ENCODE measurements at places on chromosomes 5 and 9.

DNA sequence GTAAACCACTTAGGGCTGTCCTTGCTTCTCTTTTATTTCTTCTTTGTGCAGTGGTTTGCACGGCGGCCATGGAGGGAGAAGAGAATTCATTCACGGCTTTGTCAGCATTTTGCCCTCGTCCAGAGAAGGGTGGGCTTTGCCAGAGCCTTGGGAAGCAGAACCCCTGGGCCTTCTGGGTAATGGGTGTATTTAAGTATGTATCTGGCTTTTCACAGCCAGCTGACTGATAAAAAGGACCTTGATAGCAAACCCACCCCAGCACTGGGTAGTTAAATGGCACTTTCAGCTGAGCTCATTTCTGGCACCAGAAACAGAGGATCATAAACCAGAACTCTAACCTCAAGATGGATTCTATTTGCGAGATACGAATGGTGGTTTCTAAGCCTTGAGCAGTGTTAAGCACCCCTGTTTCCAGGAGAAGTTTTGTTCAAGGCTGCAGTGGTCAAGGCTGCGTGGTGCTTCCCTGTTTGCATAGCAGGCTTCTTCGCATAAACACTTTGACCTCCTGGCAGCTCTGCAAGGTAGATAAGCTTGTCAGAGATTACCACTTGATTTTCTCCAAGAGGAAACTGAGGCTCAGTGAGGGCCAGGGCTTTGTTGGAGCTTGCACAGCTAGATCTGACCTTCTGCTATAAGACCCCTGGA, 441.6 kb upstream of the KLF4 start:
- no peak for DNase-seq

GRCh38 chr5:141532726-141533125, 43.8 kb downstream of the PCDHGC5 start:
- no peak for DNase-seq

GRCh38 chr5:86572825-86573517, 44.8 kb upstream of the COX7C start:
- no peak for DNase-seq

- DNase-seq: no peak
Measured at GRCh38 chr9:109831998-109832658, 52.1 kb downstream of the PALM2AKAP2 start.

DNA sequence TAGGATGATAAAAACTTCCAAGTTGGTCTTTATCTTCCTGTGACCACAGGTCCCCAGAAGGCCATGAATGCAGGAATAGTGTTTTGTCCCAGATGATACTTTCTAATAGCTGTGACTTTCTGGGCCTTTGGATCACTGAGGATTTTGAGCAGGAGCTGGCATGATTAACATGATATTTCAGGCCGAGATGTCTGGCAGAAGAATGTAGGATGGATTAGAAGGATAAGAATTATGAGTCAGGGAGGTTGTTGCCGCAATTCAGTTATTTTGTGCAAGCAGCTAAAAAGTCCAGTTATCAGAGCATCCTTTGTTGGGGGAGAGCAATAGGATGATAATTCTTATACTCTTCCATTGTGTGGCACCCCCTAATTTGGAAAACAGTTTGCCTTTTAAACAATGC, 189.7 kb downstream of the PSAT1 start:
- no peak for DNase-seq

DNA sequence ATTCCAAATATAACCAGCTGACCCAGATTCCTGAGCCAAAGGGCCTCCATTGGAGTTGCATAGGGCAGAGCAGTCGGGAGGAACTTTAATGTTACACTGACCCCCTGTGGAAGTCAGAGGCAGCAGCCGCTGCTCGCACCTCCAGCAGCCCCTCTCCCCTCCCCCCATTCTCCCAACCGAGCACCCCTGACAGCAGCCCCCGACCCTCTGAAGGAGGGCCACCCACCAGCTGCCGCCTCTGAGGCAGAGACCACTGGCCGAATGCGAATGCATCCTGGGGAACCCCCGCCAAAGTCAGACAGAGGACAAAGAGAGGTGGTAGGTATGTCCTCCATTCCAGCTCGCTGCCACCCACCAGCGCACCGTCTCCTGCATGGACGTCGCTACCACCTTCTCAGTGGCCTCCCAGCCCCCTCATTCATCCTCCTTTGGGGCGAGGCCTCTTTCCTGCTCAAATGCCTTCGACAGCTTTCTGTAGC, 231.0 kb downstream of the CDK5RAP2 start:
- no peak for DNase-seq

DNA sequence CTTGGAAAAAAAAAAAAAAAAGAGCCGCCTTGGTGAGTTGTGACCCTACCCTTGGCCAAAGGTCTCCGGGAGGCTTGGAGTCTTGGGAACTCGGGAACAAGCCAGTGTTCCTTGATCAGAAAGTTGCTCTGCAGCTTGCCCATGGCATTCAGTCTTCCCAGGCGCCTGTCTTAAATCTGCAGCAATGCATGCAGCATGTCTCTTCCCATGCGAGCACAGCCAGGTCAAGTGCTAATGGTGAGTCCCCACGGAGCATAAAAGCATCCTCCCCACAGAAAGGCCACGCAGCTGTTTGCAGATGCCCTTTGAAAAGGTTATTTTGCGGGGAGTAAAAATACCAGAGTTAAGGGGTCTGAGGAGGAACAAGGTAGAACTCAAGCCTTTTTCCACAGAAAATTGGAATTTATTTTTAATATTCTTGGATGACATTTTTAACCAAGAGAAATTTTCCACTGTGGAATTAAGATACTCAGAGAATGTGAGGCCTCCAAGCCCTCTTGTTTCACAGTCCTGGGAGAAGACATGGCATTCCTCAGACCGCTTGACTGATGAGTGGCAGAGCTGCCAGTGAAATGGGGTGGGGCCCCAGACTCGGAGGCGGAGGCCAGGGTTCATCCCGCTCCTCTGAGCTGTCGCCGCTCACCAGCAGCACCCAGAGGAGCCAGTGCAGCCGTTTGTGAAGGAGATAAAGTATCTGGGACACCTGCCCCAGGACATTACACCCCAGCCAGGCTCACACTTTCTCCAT, 81.6 kb downstream of the CYFIP2 start:
- no peak for DNase-seq

- DNase-seq: no peak
Measured at GRCh38 chr9:134413890-134414623, 87.8 kb downstream of the RXRA start.

GRCh38 chr5:142841511-142842265, 71.5 kb downstream of the ARHGAP26 start:
- DNase-seq: no peak

- no peak for DNase-seq
Measured at GRCh38 chr5:14895301-14895700, 23.7 kb upstream of the ANKH start.

DNA sequence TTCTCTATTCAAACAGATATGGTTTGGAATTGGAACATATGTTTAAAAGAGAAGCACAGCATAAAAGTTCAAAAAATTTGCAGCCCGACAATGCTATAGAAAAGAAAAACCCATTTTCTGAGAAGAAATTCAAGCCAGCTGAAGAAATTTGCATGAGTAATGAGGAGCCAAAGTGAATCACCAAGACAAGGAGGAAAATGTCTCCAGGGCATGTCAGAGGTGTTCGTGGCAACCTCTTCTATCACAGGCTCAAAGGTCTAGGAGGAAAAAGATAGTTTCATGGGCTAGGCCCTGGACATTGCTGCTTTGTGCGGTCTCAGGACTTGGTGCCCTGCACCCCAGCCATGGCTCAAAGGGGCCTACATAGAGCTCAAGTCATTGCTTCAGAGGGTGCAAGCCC, 134.8 kb upstream of the ADAMTS16 start:
- no peak for DNase-seq

DNA sequence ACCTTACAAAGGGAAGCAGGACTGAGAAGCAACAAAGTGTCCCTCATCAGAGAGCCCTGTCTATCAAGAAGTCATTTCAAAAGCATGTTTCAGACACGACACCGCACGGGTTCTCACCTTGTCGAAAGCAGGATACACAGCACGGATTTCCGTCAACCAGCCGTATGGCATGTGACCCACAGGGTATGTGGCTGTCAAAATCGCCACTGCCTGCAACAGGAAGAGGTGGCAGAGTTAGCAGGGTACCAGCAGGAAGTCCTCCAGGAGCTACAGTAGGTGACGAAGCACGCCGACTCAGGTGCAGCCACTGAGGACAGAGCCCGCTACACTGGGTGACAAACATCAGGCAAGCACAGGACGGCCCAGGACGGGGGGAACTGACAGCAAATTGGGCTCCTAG, 81.2 kb downstream of the OTULIN start:
- DNase-seq: no peak

GRCh38 chr5:43208658-43209057, 16.6 kb downstream of the NIM1K start:
- DNase-seq: no peak

DNA sequence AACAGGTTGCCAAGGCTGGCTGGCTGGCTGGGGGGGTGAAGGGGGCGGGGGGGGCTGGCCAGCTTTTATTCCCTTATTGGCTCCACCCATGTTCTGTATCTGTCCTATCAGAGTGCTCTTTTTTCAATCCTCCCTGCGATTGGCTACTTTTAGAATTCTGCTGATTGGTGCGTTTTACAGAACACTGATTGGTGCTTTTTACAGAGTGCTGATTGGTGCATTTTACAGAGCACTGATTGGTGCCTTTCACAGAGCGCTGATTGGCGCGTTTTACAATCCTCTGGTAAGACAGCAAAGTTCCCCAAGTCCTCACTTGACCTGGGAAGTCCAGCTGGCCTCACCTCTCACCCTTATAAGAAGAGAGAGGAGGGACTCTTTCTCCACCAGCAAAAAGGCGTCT, 175.9 kb downstream of the ERCC6L2 start:
- no peak for DNase-seq

DNA sequence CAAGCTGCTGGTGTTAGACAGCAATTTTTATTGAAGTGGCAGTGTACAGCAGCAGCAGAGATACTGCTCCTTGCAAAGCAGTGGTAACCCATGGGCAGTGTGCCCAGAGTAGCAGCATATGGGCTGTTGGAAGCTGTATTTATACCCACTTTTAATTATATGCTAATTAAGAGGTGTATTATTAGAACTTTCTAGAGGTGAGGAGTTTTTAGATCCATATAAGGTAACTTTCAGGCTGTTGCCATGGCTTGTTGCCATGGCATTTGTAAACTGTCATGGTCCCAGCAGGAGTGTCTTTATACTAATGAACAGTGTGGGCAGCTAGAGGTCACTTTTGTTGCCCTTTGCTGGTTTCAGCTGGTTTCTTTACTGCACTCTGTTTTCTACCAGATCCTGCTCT, 3.7 kb upstream of the PJA2 start:
- DNase-seq: no peak

GRCh38 chr5:88555674-88556073, 287.0 kb upstream of the TMEM161B start:
- no peak for DNase-seq

- DNase-seq: no peak
Measured at GRCh38 chr9:70493029-70493428, 78.6 kb upstream of the KLF9 start.

GRCh38 chr9:86337469-86338108, 16.6 kb downstream of the TUT7 start:
- no peak for DNase-seq

- DNase-seq: no peak
Measured at GRCh38 chr5:156149213-156149612, 177.8 kb upstream of the SGCD start.

DNA sequence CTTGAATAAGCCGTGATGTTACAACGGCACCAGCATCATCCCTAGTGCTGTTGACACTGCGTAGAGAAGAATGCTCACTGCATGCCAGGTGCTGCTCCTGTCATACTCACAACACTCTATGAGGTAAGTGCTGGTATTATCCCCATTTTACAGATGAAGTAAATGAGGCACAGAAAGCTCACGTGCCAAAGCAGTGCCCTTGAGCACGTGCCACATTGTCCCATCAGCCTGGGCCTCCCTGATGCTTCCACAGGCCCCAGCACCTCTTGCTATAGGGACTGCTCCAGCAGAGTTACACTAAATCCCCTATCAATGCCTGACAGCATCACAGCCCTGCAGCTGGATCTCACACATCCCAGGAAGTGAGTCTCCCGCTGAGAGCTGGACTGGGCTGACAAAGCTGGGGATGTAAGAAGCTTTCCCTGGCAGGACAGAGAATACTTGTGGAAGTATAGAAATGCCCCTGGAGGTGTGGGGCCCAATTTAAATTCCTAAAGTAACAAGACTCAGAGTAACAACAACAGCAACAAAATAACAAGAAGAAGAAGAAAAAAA, 216.1 kb downstream of the FSTL4 start:
- DNase-seq: no peak

GRCh38 chr5:56144211-56144610, 88.9 kb downstream of the ANKRD55 start:
- DNase-seq: no peak

GRCh38 chr9:121566481-121567465, 67.1 kb upstream of the GGTA1 start:
- no peak for DNase-seq

DNA sequence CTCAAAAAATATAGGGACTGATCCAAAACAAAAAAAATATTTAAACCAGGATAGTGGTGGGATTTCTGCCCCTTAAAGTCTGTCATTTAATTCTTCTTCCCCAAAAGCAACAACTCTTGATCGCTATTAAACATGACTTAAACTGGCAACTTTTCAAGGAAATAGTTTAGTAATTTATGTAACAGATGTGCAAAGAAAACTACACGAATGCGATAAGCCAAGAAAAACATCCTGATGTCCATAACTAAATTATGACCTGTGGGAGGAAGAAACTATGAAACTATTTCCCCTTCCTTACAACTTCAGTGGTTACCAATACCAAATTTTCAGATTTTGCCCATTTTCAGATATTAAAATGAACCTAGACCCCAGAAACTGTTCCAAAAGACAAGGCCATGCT, 31.5 kb downstream of the CLINT1 start:
- no peak for DNase-seq

- DNase-seq: no peak
Measured at GRCh38 chr5:15001517-15001916, 129.9 kb upstream of the ANKH start.

GRCh38 chr5:127933348-127933747, 150.2 kb upstream of the SLC12A2 start:
- no peak for DNase-seq

- no peak for DNase-seq
Measured at GRCh38 chr9:114300846-114301797, 21.8 kb upstream of the ORM1 start.

- no peak for DNase-seq
Measured at GRCh38 chr5:1772634-1773033, 27.0 kb downstream of the MRPL36 start.

- no peak for DNase-seq
Measured at GRCh38 chr5:178078197-178079010, 34.9 kb upstream of the N4BP3 start.
